ENCODE measurements at places on chromosomes 2 and 18. TPM values are rescaled to one million over a fixed set of nuclear protein-coding genes. Genes with fewer than 3 reads are reported as not detected.
A peak's percentile ranks its signal among the peaks of the same experiment; 100 is the strongest.

FNDC4 gene
- 5.0 TPM for total RNA-seq

DNER gene
- 10.6 TPM for total RNA-seq

RMDN2 gene
- total RNA-seq = 3.8 TPM

DNA sequence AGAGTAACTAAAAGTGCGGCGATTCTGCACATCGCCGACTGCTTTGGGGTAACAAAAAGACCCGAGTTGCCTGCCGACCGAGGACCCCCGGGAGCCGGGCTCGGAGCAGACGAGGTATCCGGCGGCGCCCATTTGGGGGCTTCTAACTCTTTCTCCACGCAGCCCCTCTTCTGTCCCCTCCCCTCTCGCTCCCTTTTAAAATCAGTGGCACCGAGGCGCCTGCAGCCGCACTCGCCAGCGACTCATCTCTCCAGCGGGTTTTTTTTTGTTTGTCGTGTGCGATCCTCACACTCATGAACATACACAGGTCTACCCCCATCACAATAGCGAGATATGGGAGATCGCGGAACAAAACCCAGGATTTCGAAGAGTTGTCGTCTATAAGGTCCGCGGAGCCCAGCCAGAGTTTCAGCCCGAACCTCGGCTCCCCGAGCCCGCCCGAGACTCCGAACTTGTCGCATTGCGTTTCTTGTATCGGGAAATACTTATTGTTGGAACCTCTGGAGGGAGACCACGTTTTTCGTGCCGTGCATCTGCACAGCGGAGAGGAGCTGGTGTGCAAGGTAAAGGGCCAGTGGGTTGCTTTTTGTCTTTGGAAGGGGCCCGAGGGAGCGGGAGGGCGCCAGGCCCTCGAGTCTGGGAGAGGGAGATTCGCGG is 1.4 kb downstream of the TRIB2 start:
- peak; percentile 71 for DNase-seq

GRCh38 chr18:79554945-79555645 is 124.5 kb upstream of the CTDP1 start:
- no peak for DNase-seq

- DNase-seq = no peak
These were observed 55.9 kb downstream of the TMEM185B start for GRCh38 chr2:120167272-120167671.

DNA sequence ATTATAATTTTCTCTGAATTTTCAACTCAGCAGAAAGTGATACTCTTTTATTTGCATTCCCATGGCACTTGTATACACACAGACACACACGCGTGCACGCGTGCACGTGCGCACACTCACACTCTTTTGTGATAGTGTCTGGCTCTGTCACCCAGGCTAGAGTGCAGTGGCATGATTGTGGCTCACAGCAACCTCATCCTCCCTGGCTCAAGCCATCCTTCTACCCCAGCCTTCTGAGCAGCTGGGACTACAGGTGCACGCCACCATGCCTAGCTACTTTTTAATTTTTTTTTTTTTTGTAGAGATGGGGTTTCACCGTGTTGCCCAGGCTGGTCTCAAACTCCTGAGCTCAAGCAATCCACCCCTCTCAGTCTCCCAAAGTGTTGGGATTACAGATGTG is 123.2 kb downstream of the MC4R start:
- no peak for DNase-seq

GRCh38 chr2:120750488-120751210 is 15.0 kb downstream of the GLI2 start:
- no peak for DNase-seq

GRCh38 chr2:105604938-105605337 is 139.8 kb upstream of the NCK2 start:
- no peak for DNase-seq

Data from stomach (tissue), 19 donors.